Cerebellum (tissue), 4 donors: ENCODE measurements at places on chromosomes 7 and 10.

DNA sequence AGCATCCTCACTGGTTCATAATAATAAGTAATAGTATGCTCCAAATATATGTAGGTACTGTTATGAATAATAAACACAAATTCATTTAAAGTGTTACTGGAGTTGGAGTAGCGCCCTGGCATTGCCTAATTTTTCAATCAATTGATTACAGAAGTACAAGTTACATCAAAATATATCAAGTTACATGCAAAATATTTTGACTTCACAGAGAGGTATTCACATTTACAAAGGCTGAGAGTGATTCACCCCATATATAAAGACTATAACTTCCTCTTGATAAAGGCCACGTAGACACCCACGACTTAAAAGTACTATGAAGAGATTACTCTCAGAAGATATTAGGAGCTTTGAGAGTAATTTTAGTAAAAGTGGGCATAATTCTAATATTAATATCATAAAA is 13.6 kb upstream of the COL17A1 start:
- DNase-seq: no peak

DNA sequence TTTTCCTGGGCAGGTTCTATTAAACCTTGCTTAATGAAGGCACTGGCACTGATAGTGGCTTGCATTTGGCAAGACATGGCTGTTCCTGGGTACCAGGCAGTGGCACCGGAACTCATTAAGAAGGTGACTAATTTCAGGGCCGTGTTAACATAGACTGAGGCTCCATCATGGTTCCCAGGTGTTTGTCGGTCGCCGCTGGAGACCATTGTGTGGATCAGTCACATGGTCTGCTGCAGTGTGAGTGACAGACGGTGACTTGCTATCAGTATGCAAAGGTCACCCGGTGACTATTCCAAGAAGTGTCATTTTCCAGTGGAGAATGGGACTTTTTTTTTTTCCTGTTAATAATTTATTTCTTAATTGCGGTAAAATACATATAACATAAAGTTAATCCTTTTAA is 106.3 kb downstream of the INSYN2A start:
- no peak for DNase-seq

DNA sequence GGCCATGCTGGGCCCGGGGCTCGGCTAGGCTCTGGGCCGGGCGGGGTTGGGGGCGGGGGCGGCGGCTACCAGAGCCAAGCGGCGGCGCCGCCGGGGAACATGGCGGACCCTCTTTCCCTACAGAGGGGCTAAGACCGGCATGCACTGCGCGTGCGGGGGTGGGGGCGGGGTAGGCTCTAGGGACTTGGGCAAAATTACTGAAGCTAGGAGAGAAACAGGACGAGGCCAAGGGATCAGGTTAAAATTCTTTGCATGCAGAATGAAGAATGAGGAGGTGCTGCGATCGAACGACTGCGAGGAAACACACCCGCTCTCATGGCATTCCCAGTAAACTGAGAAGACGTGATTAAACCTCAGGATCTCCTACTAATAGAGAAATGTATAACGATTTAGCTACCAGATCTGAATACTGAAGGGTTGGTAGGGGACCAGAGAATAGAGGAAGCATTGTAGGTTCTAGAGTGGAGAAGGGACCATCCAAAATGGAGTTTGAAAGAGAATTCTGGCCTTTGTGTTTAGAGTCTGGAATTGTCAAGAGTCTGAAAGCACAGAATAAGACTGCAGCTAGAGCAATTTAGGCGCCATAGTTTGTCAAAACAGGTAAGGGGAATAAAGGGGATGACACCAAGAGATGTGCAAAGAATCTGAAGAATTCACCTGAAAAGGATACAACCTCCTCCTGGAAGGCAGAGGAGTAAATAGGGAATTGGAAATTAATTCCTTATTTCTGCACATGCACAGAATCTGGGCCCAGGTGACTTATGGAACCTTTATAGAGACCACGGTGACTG is at the start of gene PPP3CB:
TSS of gene PPP3CB (minus strand) at position 141 of the 791 bp plus-strand sequence. CDS start at position 6, 135 bp downstream.
- peak; percentile 91 for DNase-seq

GRCh38 chr10:59831658-59832503 is 74.5 kb downstream of the CCDC6 start:
- DNase-seq: no peak

DNA sequence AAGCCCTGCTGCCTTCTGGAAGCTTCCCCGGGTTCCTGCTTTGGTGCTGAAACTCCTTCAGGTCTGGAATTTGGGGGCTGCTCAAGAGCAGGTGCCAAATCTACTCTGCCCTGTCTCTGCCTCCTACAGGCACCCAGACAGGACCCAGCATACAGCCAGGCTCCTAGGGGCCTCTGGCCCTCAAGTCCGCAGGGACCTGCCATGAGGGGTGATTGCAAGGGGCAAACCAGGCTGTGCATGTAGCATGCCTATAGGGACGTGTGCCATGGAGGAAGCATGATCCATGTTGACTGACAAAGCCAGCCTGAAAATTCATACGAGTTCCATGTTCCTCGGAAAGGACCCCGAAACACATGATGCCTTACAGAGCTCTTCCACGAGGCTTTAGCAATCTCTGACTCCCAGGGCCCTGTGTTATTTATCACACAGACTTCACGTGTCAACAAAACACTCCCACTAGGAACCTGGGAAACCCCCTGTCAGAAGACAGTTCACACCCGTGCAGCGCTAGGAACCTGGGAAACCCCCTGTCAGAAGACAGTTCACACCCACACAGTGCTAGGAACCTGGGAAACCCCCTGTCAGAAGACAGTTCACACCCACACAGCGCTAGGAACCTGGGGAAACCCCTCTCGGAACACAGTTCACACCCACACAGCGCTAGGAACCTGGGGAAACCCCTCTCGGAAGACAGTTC is 75.3 kb upstream of the DNAAF5 start:
- no peak for DNase-seq
